ENCODE measurements at places on chromosomes 5 and 9.

GRCh38 chr5:21685522-21685921, 1167.6 kb downstream of the CDH12 start:
- DNase-seq, result no peak

DNA sequence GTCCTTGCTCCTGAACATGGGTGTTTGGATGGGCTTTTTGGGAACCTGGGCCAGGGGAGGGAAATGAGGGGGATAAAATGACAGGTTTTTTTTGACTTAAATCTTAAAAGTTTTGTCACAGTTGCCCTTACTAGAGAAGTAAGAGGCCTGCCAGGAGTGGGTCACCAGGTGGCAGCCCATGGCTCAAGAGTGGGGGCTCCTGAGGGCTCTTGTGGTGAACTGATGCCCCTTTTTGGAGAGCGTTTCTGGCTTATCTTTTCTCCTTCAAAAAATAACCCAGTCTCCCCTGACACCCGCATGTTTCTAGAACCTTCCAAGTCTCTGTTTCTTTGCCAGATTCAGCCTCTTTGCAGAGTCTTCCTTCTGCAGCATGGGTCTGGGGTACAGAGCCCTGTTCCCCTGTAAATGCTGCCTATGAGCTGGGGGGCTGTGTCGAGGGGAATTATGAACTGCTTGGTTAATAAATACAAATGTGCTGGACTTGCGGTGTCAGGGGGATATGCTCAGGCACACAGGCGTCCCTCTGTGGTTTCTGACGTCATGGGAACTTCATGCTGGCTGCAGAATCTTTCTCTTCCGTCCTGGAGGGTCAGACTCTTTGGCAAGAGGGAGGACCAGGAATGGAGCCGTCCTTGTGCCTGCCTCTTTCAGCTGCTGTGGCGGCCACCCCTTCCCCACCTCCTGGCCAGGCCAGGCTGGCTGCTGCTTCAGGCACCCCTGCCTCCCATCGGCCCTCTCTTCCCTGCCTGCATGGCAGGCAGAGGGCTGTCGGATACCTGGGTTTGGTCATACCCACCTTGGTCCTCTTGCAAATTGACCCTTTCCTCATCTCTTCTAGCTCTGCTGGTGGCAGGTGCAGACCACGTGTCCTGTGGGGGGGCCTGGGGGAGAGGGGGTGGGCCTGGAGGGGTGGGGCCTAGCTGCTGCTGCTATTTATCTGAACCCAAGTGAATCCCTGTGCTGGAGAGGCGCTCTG, 30.1 kb downstream of the PTPA start:
- DNase-seq, result no peak

DNA sequence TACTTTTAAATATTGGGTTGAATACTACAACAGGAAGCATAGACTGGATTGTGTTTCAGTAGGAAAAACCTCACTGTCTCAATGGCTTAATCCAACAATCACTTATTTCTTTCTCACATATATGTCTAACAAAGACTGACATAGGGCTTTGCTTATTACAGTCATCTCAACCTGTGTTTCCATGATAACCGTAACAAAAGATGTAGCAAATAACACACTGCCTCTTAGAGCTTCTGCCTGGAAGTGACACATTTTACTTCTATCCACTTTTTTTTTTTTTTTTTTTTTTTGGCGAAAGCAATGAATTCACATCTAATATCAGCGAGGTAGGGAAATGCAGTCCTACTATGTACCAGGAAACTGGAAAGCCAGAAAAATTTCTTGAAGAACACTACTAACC, 204.9 kb upstream of the CDKN2B start:
- no peak for DNase-seq

DNA sequence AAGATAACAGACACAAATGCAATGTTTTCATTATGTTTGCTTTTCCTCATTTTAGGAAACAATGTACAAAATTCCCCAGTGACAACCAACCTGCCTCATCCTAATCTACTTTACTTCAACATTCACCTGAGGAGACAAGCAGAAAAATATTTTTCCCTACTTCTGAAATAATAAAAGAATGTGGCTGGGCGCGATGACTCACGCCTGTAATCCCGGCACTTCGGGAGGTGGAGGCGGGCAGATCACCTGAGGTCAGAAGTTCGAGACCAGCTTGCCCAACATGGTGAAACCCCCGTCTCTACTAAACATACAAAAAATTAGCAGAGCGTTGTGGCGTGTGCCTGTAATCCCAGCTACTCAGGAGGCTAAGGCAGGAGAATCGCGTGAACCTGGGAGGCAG, 36.9 kb downstream of the MYO10 start:
- no peak for DNase-seq

DNA sequence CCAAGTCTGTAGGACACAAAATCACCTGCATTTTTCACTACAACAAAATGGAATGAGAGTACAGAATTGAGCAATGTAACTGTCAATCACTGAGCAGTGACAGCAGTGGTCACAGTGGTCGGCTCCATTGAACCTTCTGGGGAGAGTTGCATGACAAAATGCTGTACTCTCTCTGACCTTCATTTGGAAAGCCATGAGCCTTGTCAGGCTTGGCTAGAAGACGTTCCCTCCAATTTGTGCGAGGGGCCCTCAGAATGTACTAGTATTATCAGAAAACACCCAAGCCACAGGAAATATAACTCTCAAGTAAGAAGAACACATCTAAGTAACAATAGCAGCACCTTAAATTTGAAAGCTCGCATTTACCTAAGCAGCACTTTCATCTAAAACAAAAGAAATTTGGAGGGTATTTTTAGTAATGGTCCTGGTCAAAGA, 425.6 kb upstream of the MEF2C start:
- no peak for DNase-seq
